ENCODE measurements at places on chromosomes 2 and 18.

DNA sequence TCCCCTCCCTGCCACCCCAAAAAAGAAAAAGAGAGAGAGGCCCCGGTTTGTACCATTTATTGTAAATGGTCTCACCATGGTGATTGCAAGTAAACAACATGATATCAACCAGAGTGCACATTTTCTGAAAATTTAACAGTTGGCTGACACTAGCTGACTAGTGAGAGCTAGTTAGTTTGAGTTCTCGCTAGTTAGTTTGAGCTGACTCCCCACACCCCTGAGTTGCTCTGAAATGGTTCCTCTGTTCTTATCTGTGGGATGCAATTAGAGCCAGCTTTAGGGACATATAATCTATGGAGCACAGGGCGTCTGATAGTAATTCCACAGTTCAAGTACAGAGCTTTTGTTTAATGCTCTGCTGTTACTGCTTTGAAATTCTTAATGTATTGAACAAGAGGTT, 13.1 kb downstream of the CASP10 start:
- no peak for DNase-seq

- no peak for DNase-seq
Observed at GRCh38 chr2:58976375-58977071, 735.4 kb upstream of the FANCL start.

DNA sequence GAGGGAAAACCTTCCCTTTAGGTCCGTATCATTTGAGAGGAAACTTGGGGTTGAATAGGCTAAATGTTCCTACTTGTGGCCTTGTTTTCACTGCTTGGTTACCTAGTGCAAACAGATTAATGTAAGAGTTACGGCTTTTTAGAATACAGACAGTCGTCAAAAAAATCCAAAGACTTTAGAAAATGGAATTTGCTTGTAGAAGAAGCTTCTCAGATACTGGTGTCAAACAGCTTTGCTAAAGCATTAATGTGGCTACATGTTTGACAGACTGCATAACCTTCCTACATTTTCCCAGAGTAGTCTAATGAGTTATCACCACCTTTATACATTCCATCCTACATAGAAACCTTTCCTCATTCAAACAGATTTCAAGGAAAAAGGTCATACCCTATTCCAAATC, 114.6 kb downstream of the FMNL2 start:
- no peak for DNase-seq

DNA sequence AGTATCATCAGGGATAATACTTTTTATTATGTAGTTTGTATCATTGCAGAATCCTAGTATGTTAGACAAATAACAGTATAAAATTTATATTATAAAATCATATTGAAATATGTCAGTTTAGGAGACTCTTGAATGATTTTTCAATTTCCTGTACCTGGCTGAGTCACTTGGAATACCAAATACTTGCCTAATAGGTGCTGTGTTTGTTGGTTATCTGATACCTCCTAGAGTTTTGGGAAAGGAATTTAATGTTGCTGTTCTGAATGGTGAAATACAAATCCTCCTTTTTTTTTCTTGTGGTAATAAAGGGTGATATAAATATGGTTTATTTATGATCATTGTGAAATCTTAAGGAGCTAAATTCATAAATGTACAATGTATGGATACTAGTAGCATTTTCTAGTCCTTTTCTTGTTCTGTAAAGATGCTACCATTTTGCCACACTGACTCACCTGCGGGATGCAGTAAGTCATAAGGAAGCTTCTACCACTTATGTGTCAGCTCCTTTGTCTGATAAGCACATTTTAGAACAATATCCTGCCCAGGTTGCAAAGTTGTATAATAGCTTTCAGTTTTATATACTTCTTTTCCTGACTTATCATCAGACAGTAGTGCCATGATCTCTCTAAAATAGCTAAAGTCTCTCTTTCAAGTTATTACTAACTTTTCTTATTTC, 465.5 kb downstream of the XIRP2 start:
- DNase-seq: no peak

- no peak for DNase-seq
Observed at GRCh38 chr2:37985333-37985732, 60.2 kb downstream of the RMDN2 start.

GRCh38 chr2:96225016-96225533, 16.4 kb upstream of the STARD7 start:
- DNase-seq: no peak

DNA sequence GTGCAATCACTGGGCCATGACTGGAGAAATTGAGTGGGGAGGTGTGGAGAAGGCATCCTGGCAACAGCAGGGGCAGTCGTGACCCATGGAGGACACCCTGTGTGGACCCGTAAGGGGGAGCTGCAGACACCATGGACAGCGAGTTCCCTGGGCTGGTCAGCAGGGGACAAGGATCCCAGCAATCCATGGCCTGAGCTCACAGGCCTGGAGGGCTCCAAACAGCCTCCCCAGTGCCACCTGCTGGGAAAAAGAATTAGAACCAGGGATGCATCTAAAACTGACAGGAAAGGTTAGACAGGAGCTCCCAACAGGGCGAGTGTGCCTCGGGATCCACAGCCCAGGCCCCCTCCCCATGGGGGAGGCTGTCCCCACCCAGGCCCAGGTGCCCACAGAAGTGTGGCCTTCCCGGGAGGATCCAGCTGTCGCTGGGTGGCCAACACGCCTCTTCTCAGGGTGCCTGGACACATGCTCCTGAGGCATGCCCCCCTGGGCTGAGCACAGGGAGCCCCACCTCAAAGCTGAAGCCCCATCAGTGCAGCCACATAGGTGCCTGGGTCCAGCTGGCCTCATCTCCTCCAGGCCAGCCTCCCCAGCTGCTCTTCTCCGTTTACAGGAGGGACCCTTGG, 20.5 kb upstream of the KIF1A start:
- DNase-seq: no peak

GRCh38 chr18:36365836-36366775, 68.6 kb downstream of the FHOD3 start:
- no peak for DNase-seq

DNA sequence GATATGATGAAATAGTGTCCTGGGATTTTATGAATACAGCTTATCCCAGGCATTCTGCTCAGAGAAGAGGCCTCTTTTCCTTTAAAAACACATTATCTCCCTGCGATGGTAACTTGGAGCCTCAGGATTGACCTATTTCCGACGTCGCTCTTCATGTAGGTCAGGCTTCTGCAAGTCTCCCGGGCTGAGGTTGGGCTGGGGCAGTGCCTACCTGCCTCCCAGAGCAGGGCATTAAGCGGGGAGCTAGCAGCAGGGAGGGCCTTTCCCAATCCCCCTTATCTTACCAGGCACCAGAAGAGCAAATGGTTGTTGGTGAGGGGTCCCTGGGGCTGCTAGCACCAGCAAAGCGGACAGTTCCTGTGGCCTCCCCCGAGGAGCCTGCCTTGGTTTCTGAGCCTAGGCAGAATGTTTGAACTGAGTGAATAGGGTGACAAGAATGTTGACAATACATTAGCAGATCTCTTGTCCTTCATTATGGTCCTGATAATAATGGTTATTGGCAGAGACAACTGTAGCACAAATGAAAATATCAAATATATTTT, 60.2 kb downstream of the TRPM8 start:
- DNase-seq: no peak
